ENCODE measurements at places on chromosomes 1 and 21.
A peak's percentile ranks its signal among the peaks of the same experiment; 100 is the strongest.

DNA sequence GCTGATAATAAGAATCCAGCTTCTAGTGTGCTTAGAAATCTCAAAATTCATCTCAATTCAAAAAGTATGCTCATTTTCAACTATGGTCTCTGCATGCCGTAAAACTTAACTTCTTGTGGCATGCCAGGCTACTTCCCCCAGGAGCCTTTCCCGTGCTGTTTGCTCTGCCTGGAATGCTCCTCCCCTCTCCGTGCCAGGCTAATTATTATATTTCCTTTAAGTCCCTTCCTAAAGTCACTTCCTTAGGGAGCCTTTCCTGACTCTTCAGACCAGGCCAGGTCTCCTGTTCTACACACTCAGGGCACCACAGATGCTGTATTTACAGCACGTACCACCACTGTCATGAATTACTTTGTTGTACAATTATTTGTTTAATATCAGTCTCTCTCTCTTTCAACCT lies 67.1 kb upstream of the PPP2R5A start:
- no peak for DNase-seq

DNA sequence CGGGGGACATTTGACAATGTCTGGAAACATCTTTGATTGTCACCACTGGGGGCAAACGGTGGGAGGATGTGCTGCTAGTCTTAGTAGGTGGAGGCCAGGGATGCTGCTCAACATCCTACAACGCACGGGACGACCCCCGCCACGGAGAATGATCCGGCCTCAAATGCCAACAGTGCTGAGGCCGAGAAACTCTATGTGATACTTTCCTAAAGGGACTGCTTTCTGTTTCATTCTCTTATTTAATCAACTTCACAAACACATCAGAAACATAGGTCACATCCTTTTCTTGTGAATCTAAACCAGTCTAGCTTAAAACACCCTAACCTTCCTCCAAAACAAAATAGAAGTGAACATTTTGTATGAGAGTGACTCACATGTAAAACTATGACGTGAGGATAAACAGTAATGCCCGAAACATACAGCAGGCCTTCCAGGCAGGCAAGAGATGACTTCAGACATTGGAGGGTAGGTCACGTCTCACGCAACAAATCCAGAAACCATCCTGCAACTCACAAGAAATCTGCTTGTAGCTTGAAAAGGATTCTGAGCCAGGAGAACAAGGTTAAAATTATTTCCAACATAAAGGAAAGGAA lies 37.2 kb upstream of the ETS2 start:
- DNase-seq = no peak

- no peak for DNase-seq
Measured at GRCh38 chr21:37665230-37666024, 250.8 kb downstream of the KCNJ6 start.

GRCh38 chr1:193654951-193655735 lies 468.7 kb upstream of the B3GALT2 start:
- DNase-seq = no peak

DNA sequence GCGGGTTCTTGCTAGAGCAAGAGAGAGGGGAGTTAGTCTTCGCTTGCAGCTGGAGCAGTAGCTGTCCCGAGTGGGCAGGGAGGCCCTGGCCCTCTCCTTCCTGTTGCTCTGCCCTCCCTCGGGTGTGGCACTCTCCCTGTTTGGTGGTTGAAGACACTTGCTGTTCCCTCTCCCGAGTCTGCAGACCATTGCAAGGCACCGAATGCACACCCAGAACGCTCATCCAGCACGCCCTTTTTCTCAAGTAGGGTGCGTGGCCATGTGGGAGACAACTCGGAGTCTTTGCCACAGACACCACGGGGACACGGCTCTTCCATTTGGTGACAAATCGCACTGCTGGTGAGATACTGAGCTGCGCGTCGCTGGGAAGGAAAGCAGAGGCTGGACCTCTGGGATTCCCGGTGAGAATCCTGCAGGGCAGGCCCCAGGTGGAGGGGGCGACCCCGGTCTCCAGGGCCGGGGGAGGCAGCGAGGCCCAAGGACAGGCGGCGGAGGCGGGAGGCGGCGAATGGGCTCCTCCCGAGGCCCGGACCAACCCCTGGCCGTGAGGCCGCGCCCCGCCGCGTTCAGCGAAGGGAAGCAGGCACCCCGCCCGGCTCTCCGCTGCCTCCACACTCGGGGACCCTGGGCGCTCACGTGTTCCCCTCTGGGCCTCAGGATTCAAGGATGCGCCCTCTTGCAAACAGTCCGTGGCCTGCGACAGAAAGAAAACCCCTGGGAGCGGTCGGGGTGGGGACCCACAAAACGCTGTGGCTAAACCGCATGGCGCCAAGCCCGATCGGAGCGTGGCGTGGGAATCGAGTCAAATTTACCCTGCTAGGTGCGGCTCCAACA lies 10.4 kb upstream of the TMEM200B start:
- no peak for DNase-seq

GRCh38 chr1:235011599-235012435 lies 116.8 kb downstream of the TOMM20 start:
- no peak for DNase-seq

DNA sequence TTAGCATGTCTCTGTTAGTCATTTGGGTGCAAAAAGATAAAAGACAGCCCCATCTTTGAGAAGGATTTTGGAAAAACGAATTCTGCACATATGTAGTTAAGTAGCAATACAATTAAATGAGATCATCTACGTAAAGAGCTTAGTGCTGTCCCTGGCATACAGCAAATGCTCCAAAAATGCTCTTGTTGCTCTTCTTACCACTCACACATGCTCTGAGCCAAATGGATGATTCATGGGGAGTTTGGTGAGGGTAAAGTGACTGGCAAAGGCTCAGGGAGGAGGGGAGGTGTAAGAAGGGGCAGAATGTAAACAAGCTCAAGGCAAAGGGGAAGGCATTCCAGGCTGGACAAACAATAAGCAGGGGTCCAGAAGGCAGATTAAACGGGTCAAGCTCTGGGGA lies 191.9 kb downstream of the AK5 start:
- DNase-seq = no peak

GRCh38 chr1:181080556-181080955 lies 7.9 kb upstream of the IER5 start:
- DNase-seq = no peak

GRCh38 chr1:169475806-169476387 lies 9.8 kb downstream of the SLC19A2 start:
- DNase-seq = no peak

- no peak for DNase-seq
Measured at GRCh38 chr1:115448282-115449044, 110.4 kb upstream of the NGF start.

GRCh38 chr1:29642519-29642918 lies 406.2 kb downstream of the PTPRU start:
- DNase-seq = no peak

DNA sequence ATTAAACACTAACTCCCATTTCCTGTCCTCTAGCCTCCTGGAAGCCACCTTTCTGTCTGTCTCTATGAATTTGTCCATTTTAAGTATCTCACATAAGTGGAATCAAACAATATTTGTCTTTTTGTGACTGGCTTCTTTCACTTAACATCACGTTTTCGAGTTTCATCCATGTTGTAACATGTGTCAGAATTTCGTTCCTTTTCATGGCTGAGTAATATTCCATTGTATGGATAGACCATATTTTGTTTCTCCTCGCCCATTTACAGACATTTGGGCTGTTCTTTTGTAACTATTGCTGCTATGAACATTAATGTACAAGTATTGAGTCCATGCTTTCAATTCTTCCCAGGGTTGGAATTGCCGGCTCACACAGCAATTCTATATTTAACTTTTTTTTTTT lies 15.7 kb upstream of the H6PD start:
- no peak for DNase-seq

GRCh38 chr1:67601539-67601938 lies 83.5 kb upstream of the GADD45A start:
- no peak for DNase-seq

GRCh38 chr21:31008355-31008754 lies 29.9 kb downstream of the KRTAP19-8 start:
- DNase-seq = no peak

GRCh38 chr1:101444873-101445618 lies 208.2 kb downstream of the S1PR1 start:
- DNase-seq = no peak

DNA sequence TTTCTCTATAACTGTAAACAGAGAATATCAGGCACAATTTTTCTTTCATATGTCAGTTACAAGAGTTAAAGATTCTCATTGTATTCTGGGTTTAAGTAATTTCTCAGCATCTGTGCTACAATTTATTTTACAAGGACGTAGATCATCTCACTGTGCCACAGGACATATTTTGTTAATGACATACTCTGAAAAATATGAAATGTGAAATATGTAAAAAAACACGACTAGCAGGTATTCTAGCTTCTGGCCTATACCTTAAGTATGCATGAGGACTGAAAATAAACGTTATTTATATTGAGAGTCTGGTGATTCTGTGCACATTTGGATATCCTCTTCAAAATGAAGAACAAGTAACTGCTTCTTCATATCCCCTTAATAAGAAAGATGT lies 308.8 kb downstream of the BRINP3 start:
- peak; percentile 4 for DNase-seq

DNA sequence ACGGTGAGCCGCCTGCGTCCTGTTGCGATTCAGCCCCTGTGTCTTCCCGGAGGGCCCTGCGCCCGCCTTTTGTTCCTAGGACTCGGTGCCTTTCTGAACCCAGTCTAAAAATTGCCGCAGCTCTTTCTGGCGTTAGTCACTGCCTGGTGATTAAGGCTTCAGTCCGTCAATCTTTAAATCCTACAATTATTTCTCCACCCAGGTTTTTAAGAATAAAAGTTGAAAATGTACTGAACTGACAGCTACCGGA lies 16.2 kb upstream of the PDXK start:
- no peak for DNase-seq

DNA sequence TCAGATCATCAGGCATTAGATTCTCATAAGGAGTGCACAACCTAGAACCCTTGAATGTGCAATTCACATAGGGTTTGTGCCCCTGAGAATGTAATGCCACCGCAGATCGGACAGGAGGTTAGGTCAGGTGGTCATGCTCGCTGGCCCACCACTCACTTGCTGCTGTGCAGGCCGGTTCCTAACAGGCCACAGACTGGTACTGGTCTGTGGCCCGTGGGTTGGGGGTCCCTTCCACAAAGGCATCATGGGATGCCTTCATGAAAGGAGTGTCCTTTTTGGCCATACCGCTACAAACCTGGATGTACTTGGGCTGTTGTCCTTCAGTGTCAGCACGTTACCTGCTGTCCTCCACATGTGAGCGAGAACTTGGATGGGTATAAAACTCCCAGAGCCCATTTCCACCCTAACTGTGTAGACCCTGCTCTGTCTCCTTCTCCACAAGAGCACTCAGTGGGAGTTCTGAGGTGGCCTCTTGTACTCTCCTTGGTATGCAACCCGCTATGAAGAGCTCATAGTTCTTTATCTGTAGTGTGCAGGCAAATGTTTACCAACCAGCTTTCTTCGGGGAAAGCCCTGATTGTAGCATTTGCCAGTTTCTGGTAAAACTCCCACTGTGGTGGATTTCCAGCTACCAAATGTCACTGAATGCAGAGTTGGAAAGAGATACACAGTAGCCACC lies 41.7 kb upstream of the SLC19A1 start:
- DNase-seq = no peak

- no peak for DNase-seq
Measured at GRCh38 chr1:23167353-23168078, 1.1 kb downstream of the LUZP1 start.

GRCh38 chr1:2082064-2082463 lies 31.9 kb downstream of the PRKCZ start:
- no peak for DNase-seq

DNA sequence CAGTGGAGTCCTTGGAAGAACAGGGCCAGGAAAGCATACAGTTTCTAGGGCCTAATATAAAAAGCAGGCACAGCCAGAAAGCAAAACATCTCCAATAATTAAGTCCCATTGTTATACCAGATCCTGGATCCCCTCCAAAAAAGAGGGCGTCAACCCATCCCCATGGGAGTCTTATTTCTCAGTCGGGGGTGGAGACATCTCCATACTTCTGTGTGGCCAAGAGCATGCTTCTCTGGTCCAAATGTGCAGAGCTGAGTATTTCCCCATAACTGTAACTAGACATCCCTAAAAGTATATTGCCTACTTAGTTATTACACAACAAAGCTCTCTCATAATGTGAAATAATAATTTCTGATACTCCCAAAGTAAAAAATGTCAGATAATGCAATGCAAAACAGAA lies 104.2 kb upstream of the SOX13 start:
- no peak for DNase-seq

GRCh38 chr1:246768403-246769020 lies 44.3 kb downstream of the SCCPDH start:
- no peak for DNase-seq

DNA sequence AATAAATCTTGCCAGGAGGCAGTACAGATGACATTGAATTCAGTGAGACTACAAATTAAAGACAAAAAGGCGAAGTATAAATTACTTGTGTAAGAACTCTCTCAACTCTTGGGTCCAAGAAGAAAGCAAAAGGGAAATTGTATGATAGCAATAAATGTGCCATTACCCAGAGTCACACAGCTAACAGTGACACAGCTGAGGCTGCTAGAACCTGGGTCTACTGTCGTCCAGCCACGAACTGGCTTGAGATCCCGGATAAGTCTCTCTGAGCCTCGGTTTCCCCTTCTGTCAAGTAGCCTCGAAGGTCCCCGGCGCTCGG lies 362 bp upstream of the ROR1 start:
- DNase-seq = no peak

DNA sequence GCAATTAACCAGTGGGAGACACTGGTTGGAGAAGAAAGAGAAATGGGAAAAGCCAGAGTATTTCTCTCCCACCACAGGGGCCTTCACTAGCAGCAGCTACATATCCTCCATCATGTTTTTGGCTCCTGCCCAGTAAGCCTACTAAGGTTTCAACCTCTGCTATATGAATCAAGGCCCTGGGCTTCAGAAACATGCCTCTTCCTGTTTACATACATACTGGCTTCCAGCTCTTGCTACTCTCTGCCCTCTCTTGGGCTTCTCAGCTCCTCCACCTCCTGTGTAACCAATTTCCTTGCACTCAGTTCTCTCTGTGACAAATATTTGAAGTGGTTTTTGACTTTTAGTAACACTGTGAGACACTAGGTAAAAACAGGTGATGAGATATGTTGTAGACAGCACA lies 80.8 kb downstream of the LRRC7 start:
- DNase-seq = no peak

- DNase-seq = no peak
Measured at GRCh38 chr1:62177621-62178020, 17.0 kb upstream of the L1TD1 start.

DNA sequence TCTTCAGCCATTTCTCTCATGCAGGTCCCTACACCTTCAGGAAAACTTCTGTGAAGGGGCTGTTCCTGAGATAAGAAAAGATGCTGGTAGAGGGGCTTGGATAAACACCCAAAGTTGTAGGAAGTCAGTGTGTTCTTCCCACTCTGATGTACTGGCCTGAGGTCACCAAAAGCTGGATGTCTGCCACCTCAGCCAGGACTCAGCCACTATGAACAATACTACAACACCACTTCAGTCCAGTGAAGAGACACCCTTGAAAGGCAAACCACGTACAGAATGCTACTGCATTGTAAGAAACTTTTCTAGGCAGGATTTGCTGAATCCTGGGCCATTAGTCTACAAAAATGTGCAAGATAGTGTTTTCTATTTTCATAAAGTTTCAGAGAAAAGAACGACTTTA lies 2.4 kb downstream of the PTPN14 start:
- no peak for DNase-seq
